ENCODE measurements at places on chromosomes 13 and 19.

GRCh38 chr19:35753634-35754369 lies 3.0 kb downstream of the HSPB6 start:
- no peak for DNase-seq

GRCh38 chr13:112771139-112771876 lies 81.5 kb downstream of the ATP11A start:
- DNase-seq, result no peak

DNA sequence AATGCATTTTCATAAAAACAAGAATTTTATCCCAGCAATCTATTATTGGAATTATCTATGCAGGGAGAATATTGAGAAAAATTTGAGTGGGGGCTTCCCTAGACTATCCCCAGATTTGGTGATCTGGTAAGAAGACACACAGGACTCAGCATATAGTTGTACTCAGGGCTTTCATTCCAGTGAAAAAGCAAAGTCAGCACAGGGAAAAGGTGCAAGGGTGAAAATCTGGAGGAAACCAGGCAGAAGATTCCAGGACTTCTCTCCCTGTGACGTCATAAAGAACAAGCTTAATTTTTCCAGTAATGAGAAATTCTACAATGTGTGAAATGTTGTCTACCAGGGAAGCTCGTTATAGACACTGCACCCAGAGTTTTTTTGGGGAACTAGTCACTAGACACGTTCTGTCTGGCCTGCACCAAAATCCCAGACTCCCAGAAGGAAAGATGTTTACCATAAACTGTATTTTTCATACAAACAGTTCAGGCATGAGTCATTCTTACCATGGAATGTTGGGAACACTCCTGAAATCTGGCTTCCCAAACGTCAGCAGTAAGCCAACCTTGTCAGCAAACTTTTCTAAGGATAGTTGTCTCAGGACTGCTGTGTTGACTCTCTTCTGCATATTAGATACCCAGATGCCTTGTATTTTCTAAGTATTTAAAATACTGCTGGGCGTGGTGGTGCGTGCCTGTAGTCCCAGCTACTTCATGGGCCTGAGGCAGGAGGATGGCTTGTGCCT lies 107.4 kb downstream of the DNAJC3 start:
- peak; percentile 58 for DNase-seq

GRCh38 chr13:43434191-43434590 lies 352.6 kb downstream of the ENOX1 start:
- DNase-seq, result no peak

- no peak for DNase-seq
Measured at GRCh38 chr19:34556488-34556887, 74.9 kb downstream of the WTIP start.

DNA sequence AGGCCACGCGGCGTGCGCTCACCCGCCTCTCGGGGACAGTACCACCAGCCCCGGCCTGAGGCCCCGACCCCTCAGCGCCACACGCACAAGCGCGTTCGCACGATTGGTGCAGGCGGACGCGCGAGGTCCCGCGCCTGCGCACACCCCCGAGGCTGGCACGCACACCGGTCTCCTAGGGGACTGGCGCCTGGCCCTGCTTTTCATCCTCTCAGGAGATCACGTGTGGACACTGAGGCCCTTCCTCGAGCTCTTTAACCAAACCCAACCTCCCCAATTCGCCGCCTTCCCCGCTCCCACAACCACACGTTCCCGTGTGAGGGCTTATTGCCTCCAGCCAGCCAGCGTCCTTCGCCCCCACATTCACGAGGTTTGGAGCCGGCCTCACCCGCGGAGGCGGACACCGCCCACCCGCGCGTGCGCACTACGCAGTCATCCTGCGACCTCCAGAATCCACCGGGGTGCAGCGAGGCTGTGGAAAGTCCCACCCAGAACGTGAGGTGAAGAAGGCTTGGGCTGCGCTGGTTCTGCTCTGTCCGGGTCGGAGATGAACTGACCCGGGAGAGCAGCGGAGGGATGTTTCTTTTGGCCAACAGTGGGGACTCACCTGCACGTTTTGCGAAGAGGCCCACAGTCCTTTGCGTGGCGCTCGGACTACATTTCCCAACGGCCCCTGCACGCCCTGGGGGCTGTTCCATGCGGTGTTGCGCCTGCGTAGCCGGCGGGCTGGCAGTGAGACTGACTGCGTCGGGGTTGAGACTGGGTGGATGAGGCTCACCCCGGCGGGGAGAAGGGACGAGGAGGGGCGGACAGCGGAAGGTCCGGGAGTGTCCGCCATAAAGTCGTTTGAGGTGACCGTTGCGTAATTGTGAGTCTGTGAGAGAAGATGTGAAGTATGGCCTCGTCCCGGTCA lies 539 bp upstream of the ZNF667 start:
- DNase-seq, result peak; percentile 95

- DNase-seq, result peak; percentile 54
Measured at GRCh38 chr13:106981051-106981450, 413.1 kb upstream of the ARGLU1 start.

DNA sequence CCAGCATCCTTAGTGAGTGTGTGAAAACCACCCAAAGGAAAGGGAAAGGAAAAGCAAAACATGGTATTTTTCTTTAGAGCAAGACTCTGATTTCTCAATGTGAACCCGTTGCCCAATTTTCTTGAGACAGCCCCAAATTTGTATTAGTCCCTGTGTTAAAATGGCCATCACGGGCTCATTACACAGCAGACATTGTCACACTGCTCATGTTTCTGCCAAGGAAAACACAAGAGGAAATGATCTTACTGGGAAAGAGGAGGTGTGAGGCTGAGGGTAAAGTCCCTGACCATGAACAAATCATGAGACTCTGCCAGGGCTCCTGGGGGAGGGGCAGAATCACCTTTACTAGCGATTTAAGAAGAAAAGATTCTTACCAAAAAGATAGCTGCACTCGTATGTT lies 54.4 kb downstream of the FAM124A start:
- DNase-seq, result no peak

- DNase-seq, result no peak
Measured at GRCh38 chr13:97182111-97182890, 39.8 kb upstream of the MBNL2 start.

- no peak for DNase-seq
Measured at GRCh38 chr19:13401388-13401787, 104.9 kb downstream of the CACNA1A start.

GRCh38 chr19:13313875-13314274 lies 163.7 kb downstream of the IER2 start:
- no peak for DNase-seq

DNA sequence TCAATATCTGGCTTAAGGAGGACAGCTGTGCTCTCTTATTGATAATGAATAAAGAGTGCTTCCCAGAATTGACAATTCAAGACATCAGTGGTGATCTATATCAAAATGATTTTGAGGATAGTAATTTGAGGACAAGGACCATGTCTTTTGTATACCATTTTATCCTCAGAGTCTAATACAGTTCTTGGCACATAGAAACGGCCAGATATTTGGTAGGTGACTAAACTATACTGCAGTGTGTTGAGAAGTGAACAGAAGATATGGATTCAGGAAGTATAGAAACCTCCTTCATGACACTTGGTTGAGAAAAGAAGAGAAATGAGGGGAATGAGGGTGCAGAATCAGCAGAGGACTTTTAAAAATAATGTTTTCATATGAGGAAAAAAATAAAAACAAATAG lies 16.1 kb upstream of the LMO7 start:
- DNase-seq, result no peak

DNA sequence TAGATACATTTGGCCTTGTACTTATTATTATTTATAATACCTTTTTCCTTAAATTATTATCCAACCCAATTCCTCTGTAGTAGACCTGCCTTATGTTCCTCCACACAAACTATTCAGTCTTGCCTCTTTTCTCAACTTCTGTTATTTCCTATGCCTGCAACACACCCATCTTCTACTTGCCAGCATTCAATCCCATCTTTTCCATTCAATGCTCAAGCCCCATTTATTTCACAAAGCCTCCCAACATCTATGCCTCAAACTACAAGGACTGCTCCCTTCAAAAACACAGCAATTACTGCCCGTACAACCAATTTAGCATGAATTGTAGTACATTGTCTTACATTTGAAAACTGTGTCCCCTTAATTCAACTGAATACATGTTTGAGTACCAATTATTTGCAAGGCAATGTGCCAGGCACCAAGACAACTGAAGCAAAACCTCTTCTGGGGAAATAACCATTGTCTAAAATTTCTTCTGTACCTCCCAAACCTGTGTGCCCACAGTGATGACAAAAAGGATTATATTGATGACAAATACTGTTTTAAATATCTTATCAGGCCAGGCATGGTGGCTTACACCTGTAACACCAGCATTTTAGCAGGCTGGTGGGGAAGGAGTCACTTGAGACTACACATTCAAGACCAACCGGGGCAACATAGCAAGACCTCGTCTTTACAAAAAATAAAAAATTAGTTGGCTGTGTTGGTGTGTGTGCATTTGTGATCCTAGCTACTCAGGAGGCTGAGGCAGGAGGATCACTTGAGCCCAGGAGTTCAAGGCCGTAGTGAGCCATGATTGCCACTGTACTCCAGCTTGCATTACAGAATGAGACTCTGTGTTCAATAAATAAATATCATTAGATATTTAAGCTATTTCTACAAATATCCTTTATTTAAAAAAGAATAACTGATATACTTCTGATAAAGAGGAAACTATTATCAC lies 35.1 kb downstream of the ELF1 start:
- DNase-seq, result no peak

DNA sequence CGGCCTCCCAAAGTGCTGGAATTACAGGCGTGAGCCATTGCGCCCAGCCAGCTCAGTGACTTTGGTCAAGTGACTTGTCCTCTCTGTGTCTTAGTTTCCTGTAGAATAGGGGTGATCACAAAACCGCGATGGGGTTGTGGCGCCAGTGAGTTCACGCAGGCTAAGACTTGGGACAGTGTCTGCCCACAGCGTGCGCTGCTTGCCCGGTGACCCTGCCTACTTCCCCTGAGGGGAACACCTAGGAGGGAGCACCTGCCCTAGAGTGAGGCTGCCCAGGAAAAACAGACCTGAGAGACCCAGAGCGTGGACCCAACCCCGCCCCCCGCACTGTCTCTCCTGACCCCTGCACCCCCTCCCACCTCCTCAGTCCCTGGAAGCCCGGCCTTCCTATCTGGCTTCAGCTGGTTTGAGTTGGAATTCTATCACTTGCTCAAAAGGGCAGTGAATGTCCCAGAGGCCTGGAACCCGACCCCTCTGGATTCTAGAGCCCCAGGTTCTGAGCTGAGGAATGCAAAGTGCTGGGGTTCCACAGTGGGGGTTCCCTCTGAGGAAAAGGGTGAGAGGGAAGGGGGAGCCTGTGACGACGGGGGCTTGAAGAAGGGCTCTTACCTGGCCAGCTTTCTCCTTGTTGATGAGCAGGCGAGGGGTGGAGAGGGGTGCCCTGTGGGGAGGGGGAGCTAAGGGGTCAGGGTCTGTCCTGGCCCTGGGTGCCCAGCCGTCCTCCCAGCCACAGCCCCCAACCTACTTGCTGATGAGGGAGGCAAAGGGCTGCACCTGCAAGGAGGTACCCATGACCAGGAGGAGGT lies 2.2 kb upstream of the RINL start:
- no peak for DNase-seq

GRCh38 chr13:87671753-87672605 lies 808 bp downstream of the SLITRK5 start:
- DNase-seq, result no peak

DNA sequence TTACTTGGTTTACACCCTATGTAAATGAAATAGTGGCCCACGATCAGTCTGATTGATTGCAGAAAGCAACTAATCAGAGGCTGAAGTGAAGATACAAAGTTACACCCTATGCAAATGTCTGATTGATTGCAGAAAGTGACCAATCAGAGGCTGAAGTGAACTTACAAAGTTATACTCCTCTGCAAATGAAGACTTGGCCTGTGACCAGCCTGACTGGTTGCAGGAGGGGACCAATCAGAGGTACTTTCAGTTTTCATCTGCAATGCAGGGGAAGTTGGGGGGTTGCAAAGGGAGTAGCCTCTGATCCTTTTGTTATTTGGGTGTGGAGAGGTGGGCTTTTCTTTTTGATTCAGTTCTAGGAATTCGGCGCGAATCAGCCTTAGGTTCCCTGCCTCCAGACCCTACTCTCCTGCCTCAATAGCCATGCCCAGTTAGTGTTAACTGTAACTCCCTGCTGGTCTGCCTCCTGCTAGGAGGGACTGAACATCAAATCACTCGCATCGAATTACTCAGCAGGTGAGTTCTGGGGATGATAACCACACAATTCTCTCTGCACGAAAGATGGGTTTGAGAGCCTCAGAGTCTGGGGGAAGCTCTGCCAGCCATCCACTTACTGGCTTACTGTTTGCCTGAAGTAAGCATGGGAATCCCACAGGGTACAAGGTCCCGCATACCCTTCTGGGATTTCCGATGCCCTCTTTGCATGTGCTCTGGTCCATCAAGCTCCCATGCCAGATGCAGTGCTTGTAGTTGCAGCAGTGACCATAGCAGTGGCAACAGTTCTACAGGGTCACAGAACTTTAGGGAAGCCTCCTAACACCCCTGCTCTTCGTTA lies 7.5 kb downstream of the ARL11 start:
- DNase-seq, result peak; percentile 26

- no peak for DNase-seq
Measured at GRCh38 chr13:105058517-105058916, 1476.9 kb downstream of the EFNB2 start.

GRCh38 chr13:40311356-40312101 lies 354.9 kb downstream of the FOXO1 start:
- no peak for DNase-seq

- no peak for DNase-seq
Measured at GRCh38 chr13:33101835-33102234, 85.6 kb downstream of the KL start.

DNA sequence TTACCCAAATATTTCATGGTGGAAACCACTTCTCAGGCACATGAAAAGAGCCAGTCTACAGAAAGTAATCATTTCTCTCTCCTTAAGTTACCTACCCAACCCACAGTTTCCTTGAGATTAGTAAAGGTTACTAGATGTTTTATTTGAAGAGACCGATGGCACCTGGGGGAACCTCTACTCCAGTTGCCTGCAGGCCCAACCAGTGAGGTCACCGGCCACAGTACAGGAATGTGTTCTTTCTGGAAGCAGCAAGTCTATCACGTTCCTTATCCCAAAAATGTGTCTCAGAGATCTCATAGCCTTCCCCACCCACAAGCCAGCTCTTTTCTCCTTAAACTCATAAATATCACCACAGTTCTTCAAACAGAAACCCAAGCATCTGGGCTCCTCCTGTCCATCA lies 316.1 kb downstream of the COG6 start:
- DNase-seq, result no peak

- no peak for DNase-seq
Measured at GRCh38 chr19:10896851-10897526, 25.6 kb downstream of the CARM1 start.

GRCh38 chr13:42148538-42148937 lies 100.1 kb downstream of the DGKH start:
- no peak for DNase-seq
